ENCODE measurements at places on chromosomes 2 and 18. TPM values are rescaled to one million over a fixed set of nuclear protein-coding genes. Genes with fewer than 3 reads are reported as not detected.

The LYG1 gene
- 0.29 TPM for total RNA-seq

The RAD51AP2 gene
- not detected for total RNA-seq

The PROC gene
- total RNA-seq = not detected

The TMEM163 gene
- total RNA-seq = not detected

The CTLA4 gene
- total RNA-seq = 245 TPM

The CFAP210 gene
- total RNA-seq = not detected

The LIMS1 gene
- total RNA-seq = 104 TPM

The VSNL1 gene
- total RNA-seq = not detected

- H3K36me3 ChIP-seq = no peaks in the 10 kb centered on the region
- H3K4me1 ChIP-seq = no peaks in the 10 kb centered on the region
- H3K27ac ChIP-seq = no peak overlapping the region
- no peak overlapping the region for H3K4me3 ChIP-seq
- no peaks in the 10 kb centered on the region for H3K27me3 ChIP-seq
Measured at GRCh38 chr2:148451046-148451445, 193.5 kb upstream of the EPC2 start.

- H3K4me3 ChIP-seq = peak overlapping the region; percentile 74
- H3K4me1 ChIP-seq = peaks cover 14% of the 10 kb centered on the region
- no peaks in the 10 kb centered on the region for H3K36me3 ChIP-seq
- peak; percentile 83 for DNase-seq
Measured at GRCh38 chr2:178413472-178414265, 37.3 kb downstream of the PRKRA start.

- no peak overlapping the region for H3K4me3 ChIP-seq
- H3K36me3 ChIP-seq = no peaks in the 10 kb centered on the region
- DNase-seq = no peak
- no peaks in the 10 kb centered on the region for H3K4me1 ChIP-seq
Measured at GRCh38 chr2:45344502-45344901, 266.6 kb downstream of the SRBD1 start.

DNA sequence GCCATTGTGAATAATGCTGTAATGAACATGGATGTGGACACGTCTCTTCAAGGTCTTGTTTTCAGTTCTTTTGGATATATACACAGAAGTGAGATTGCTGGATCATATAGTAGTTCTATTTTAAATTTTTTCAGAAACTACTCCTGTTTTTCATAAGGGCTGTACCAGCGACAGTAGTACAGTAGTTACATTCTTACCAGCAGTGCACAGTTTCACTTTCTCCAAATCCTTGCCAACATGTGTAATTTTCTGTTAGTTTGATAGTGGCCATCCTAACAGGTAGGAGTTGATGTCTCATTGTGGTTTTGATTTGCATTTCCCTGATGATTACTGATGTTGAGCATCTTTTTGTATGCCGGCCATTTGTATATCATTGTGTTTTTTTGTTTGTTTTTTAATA is 81.7 kb downstream of the EPC2 start:
- DNase-seq = no peak
- H3K4me3 ChIP-seq = no peak overlapping the region
- H3K4me1 ChIP-seq = peaks cover 50% of the 10 kb centered on the region
- peak overlapping the region; percentile 33 for H3K27ac ChIP-seq

DNA sequence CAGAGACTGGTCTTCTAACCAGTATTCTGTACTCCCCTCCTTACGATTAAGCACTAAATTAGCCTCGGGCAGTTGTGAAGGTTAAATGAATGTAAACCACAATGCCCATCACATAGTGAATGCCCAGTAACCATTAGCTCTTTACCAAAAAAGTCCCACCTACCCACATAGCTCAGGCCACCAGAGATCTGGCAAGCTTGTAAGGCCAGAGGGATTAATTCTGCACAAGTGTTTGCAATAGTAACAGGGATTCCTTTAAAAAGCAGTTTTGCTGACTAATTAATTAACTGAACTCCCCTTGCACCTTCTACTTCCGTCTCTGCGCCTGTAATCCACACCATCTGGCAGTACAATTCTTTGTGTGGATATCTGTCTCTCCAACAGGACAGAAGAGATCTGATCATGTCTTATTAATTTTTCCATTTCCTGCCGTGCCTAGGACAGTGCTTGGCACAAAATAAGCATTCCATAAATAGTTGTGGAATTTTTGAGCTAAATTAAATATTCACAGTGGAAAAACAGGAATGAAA is 36.2 kb upstream of the IGFBP2 start:
- H3K4me1 ChIP-seq = no peaks in the 10 kb centered on the region
- DNase-seq = no peak
- no peak overlapping the region for H3K4me3 ChIP-seq
- H3K36me3 ChIP-seq = no peaks in the 10 kb centered on the region
- H3K27ac ChIP-seq = no peak overlapping the region
- H3K27me3 ChIP-seq = peaks cover 13% of the 10 kb centered on the region

- peaks cover 21% of the 10 kb centered on the region for H3K27me3 ChIP-seq
- no peaks in the 10 kb centered on the region for H3K36me3 ChIP-seq
- H3K27ac ChIP-seq = no peak overlapping the region
- no peak for DNase-seq
- H3K4me1 ChIP-seq = no peaks in the 10 kb centered on the region
Measured at GRCh38 chr2:44848026-44848425, 93.5 kb upstream of the SIX3 start.

GRCh38 chr2:173467751-173468150 is 113.1 kb downstream of the CDCA7 start:
- H3K4me1 ChIP-seq = no peaks in the 10 kb centered on the region
- H3K36me3 ChIP-seq = no peaks in the 10 kb centered on the region
- H3K4me3 ChIP-seq = no peak overlapping the region
- H3K27me3 ChIP-seq = peaks cover 11% of the 10 kb centered on the region

DNA sequence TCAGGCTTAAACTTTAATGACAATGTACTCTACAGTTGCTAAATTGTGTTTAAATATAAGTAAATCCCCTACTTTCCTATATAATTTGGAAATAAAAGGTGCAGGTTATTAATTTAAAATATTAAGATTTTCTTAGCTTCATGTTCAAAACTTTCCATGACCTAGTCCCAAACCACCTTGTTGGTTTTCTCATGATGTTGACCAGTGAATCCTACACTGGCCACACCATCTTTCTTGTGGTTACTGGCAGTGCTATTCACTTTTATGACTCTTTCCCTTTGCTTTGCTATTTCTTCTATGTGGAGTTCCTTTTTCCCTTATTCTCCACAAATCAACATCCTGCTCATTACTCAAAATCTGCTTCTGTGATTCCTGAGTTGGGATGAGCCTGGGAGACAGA is 138.6 kb upstream of the NDUFV2 start:
- no peak overlapping the region for H3K4me3 ChIP-seq
- no peaks in the 10 kb centered on the region for H3K4me1 ChIP-seq
- no peak overlapping the region for H3K27ac ChIP-seq
- peaks cover 2% of the 10 kb centered on the region for H3K27me3 ChIP-seq

GRCh38 chr2:241974851-241975592 is 105.5 kb downstream of the RTP5 start:
- no peaks in the 10 kb centered on the region for H3K27me3 ChIP-seq
- H3K36me3 ChIP-seq = peaks cover 24% of the 10 kb centered on the region
- no peaks in the 10 kb centered on the region for H3K4me1 ChIP-seq
- H3K4me3 ChIP-seq = no peak overlapping the region
- no peak for DNase-seq

- H3K36me3 ChIP-seq = no peaks in the 10 kb centered on the region
- H3K4me1 ChIP-seq = peaks cover 78% of the 10 kb centered on the region
- no peak overlapping the region for H3K4me3 ChIP-seq
- no peaks in the 10 kb centered on the region for H3K27me3 ChIP-seq
- no peak for DNase-seq
Measured at GRCh38 chr2:69694894-69695849, 46.8 kb upstream of the ANXA4 start.

GRCh38 chr2:30940839-30941238 is 133.6 kb upstream of the CAPN13 start:
- peaks cover 5% of the 10 kb centered on the region for H3K27me3 ChIP-seq
- DNase-seq = no peak
- H3K27ac ChIP-seq = no peak overlapping the region
- H3K36me3 ChIP-seq = no peaks in the 10 kb centered on the region

DNA sequence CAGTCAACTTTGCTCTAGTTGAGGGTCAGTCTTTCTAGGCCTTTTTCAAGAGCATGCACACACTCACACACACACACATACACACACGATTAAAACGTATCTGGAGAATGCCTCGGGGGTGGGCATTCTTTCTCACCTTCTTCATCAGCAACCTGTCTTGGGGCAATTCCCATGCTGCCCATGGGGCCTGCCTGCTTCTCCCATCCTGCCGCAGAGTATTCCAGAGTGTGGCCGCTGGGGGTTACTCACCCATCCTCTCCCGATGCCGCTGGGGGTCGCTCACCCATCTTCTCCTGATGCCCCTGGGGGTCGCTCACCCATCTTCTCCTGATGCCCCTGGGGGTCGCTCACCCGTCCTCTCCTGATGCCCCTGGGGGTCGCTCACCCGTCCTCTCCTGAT is 10.8 kb upstream of the ALLC start:
- peaks cover 4% of the 10 kb centered on the region for H3K27me3 ChIP-seq
- DNase-seq = no peak
- H3K4me1 ChIP-seq = peaks cover 11% of the 10 kb centered on the region
- no peak overlapping the region for H3K4me3 ChIP-seq

GRCh38 chr2:12606472-12607000 is 110.2 kb upstream of the TRIB2 start:
- H3K4me1 ChIP-seq = peaks cover 12% of the 10 kb centered on the region
- H3K27me3 ChIP-seq = no peaks in the 10 kb centered on the region
- no peak overlapping the region for H3K4me3 ChIP-seq
- no peak for DNase-seq

- no peak overlapping the region for H3K4me3 ChIP-seq
- H3K4me1 ChIP-seq = no peaks in the 10 kb centered on the region
- no peak for DNase-seq
- H3K36me3 ChIP-seq = no peaks in the 10 kb centered on the region
- H3K27ac ChIP-seq = no peak overlapping the region
- no peaks in the 10 kb centered on the region for H3K27me3 ChIP-seq
Measured at GRCh38 chr18:6711467-6711866, 18.0 kb upstream of the ARHGAP28 start.

DNA sequence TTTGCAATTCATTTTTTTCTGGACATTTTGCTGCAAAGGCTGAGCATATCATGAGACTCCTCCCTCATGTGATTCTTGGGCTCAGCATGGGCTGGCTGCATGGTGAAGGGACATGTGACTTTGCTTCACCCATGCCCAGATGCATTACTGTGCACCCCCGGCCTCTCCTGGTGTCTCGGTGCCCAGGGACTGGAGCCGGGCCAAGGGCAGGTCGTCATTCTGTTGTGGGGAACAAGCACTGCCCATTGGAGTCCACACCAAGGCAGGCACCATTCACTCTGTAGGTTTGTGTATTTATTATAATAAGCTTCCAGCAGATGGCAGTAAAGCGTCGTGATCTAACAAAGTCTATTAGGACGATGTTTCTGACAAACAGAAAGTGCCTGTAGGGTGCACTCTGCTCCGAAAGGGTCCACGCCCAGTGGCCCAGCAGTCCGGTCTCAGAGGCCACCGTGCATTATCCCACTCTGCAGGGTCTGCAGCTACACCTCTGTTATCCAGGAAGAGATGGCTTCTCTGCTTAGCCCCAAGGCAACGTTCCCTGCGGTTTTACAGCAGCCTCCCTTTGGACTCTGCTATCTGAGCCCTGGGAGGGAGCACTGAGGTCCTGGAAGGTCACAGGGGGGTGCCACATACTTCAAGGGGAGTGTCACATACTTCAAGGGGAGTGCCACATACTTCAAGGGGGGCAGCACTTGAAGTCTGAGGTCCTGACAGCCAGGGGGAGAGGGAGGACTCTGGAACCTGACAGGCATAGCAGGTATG is 219.6 kb downstream of the TSN start:
- H3K4me1 ChIP-seq = peaks cover 3% of the 10 kb centered on the region
- H3K4me3 ChIP-seq = no peak overlapping the region
- H3K36me3 ChIP-seq = no peaks in the 10 kb centered on the region
- DNase-seq = peak; percentile 31
- no peak overlapping the region for H3K27ac ChIP-seq
- H3K27me3 ChIP-seq = peaks cover 2% of the 10 kb centered on the region

- no peaks in the 10 kb centered on the region for H3K36me3 ChIP-seq
- H3K27me3 ChIP-seq = peaks cover 12% of the 10 kb centered on the region
- H3K4me3 ChIP-seq = no peak overlapping the region
- no peak overlapping the region for H3K27ac ChIP-seq
- H3K4me1 ChIP-seq = no peaks in the 10 kb centered on the region
Measured at GRCh38 chr2:201656102-201656501, 12.8 kb upstream of the TMEM237 start.

GRCh38 chr2:148906124-148906523 is 31.1 kb downstream of the KIF5C start:
- peaks cover 1% of the 10 kb centered on the region for H3K4me1 ChIP-seq
- H3K4me3 ChIP-seq = no peak overlapping the region
- no peak for DNase-seq
- H3K27ac ChIP-seq = no peak overlapping the region
- H3K27me3 ChIP-seq = no peaks in the 10 kb centered on the region

GRCh38 chr2:2057125-2057721 is 273.9 kb downstream of the MYT1L start:
- peak overlapping the region; percentile 19 for H3K27ac ChIP-seq
- H3K4me3 ChIP-seq = no peak overlapping the region
- H3K36me3 ChIP-seq = no peaks in the 10 kb centered on the region
- H3K4me1 ChIP-seq = peaks cover 16% of the 10 kb centered on the region
- DNase-seq = peak; percentile 79
- H3K27me3 ChIP-seq = peaks cover under 1% of the 10 kb centered on the region

DNA sequence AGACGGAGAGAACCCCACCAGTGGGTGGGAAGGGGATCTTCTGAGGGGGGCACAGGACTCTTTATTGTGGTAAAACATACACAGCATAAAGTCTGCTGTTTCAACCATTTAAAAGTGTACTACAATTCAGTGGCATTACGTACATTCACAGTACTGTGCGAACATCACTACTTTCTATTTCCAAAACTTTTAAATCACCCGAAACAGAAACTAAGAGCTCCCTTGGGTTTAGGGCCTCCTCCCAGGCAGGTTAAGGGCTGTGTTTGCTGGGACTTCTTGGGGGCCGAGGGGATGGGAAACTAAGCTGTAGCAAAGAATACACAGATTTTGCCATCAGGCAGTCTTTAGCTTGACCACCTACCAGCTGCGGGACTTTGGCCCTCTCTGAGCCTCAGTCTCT is 242.0 kb downstream of the HAUS1 start:
- no peak overlapping the region for H3K27ac ChIP-seq
- no peak for DNase-seq
- H3K36me3 ChIP-seq = no peaks in the 10 kb centered on the region
- H3K4me3 ChIP-seq = no peak overlapping the region
